Smooth muscle cell of the brain vasculature (primary cell): ENCODE measurements at places on chromosomes 7 and 10.
A peak's percentile ranks its signal among the peaks of the same experiment; 100 is the strongest.

- DNase-seq, result no peak
Observed at GRCh38 chr10:8616166-8616565, 561.7 kb downstream of the GATA3 start.

GRCh38 chr10:30565449-30565848, 64.1 kb downstream of the LYZL2 start:
- DNase-seq, result no peak

DNA sequence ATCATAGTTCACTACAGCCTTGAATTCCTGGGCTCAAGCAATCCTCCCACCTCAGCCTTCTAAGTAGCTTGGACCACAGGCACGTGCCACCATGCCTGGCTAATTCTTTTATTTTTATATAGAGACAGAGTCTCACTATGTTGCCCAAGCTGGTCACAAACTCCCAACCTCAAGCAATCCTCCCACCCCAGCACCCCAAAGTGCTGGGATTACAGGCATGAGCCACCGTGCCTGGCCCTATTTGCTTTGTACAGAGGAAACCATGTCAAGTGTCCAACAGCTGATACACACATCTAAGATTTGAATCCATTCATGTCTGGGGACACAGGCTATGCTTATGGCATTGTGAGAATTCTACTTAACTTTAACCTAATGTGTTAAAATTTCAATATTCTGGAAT, 29.9 kb upstream of the MPP7 start:
- DNase-seq, result no peak

DNA sequence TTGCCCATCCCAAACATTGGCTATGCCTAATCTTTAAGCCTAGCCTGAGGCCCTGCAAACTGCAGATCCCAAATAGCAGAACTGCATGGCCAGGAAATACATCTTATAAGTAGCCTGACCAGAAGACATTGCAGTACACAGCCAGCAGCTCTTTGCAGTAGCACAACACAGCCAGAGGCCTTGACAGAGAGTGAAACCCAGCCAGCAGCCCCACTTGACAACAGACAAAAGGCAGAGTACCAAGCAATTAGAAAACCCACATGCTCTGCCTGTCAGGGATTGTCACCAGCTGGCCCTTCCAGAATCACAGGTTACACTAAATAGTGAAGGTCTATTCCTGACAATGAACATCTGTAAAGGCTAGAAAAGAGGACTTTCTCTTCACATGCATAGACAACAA, 242.8 kb upstream of the TMEM72 start:
- no peak for DNase-seq

DNA sequence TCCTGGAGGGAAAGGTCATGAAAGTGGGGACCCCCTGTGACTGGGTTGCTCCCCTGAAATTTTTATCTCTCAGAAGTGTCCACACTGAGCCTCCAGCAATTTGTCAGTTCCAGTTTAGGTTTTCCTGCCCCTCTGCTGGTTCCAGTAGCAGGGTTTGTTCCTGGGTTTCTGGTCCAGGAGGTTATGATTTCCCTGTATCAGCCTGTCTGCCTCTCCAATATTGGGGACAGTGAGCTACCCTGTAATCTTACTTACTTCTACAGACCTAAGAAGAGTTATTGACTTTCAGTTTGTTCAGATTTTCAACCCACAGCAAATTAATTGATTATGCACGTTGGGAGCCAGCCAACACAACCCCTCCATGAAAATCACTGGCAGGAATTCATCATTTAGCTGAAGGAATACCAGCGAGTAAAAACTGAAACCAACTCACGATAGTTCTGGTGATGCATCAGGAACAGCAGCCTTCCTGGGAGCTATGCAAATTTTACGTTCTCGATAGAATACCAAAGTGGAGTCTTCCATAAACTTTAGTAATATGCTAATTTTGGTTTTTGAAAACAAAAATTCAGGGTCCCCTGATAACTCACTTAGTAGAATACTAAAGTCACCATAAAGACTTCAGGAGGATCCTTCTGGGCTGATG, 31.3 kb upstream of the IL15RA start:
- DNase-seq, result no peak

DNA sequence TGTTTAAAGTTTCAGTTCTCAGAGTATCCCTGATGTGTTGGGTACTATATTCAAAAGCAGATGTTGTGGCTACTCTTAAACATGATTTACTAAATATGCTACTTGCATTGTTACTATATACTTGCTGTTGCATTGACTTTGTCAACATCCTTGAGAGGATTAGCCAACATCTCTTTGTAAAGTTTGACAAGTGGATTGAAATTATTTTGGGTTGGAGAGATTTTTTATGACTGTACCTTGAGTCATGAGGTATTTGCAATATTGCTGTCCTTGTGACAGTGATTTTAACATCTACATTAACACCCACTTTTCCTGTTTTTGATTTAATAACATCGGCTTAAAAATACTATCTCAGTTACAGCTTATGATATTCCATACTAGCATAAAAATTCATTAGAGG, 31.9 kb downstream of the MRC1 start:
- DNase-seq, result no peak

GRCh38 chr10:123526356-123527064, 139.6 kb upstream of the GPR26 start:
- DNase-seq, result no peak

GRCh38 chr10:86355571-86356038, 11.0 kb downstream of the GRID1 start:
- DNase-seq, result no peak

DNA sequence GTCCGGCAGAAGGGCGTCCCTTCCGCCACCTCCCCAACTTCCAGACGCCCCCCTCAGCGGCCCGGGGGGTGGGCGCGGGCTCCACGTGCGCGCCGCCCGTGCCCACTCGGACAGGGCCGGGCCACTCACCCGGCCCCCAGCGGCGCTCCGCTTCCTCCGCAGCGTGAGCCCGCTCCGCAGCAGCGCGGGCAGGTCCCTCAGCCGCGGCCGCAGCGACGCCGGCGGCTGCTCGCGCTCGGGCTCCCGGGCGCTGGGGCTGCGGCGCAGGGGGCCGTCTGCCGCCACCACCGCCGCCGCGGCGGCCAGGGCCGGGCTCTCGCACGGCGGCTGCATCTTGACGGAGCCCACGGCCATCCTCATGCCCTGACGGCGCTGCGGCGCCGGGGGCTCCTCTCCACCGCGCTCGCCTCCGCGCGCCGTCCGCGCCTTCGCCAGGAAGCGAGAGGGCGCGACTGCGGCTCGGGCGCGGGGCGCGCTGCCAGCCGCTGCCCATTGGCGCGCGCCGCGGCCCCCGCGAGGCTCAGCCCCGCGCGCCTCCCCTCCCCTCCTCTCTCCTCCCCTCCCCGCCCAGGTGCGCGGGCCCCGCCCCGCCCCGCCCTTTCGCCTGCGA, at the start of gene RAPGEF5:
TSS of gene RAPGEF5 (minus strand) at position 454 of the 610 bp plus-strand sequence. CDS start at position 360, 94 bp downstream.
- no peak for DNase-seq

GRCh38 chr10:79029478-79030390, 39.0 kb upstream of the ZMIZ1 start:
- DNase-seq, result no peak

DNA sequence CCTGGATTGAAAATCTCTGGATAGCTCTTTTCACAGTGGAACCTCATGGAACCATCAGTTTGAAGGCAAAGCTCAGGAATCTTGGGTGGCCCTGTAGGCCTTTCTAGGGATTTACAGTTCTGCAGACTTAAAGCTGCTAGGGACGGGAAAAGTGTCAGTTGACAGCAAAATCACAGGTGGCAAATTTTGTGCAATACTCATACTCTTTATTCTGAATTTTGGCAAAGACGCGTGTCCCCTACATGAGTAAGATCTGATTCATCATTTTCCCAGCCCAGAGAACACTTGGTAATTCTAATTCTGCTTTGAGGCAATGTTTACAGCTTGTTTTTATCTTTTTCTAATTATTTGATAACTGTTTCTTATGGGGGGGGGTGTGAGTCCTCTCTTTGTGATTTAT, 3.6 kb downstream of the LRRC17 start:
- DNase-seq, result no peak

GRCh38 chr7:142303650-142304049, 45.8 kb upstream of the PRSS58 start:
- no peak for DNase-seq

GRCh38 chr7:88431882-88432281, 125.2 kb upstream of the STEAP4 start:
- DNase-seq, result no peak

DNA sequence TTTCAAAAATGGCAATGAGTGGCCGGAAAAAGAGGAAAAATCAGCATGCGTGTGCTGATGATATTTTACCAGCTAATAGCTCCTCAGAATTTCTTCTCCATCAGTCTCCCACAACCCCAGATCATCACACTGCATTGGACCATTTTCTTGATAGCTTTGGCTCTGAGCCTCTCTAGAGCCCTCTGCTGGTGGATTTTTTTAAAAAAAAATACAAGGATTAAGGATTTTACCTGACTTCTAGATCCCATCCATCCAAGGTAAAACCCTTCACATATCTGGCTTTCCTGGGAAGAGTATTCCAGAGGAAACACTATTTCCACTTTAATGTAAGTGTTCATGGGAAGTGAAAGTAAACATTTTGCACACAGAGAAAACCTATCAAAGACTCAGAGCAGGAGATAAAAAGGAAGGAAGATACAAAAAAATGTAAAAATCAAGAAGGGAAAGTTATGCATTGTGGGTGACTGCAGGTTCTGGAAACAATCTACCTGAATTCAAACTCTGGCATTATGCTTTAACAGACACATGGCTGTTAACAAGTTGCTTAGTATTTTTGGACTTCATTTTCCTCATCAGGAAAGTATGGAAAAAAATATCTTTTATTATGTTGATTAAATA, 380.9 kb downstream of the LRRTM3 start:
- no peak for DNase-seq

GRCh38 chr10:81068460-81068859, 530.8 kb downstream of the SH2D4B start:
- no peak for DNase-seq

DNA sequence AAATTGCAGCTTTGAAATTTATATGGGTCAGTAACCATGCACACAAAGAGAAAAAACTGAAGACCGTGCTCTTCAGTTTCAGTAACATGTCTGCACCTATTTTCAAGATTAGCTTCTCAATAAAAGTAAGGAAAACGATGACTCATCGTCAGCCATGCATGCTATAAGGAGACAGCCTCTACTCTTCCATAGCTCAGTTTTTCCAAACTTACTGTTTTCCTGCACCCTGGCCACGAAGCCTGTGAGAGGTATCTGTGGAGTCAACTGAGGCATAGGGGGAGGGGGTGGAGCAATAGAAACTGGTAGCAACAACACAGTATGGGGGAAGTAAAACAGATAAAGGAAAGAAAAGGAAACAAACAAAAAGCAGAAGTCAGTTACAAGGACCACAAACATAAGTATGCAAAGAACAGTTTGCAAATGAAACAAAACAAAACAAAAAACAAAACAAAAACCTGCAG, 58.0 kb downstream of the PDSS1 start:
- DNase-seq, result peak; percentile 17

- DNase-seq, result no peak
Observed at GRCh38 chr7:75772081-75773077, at the start of gene CCL26. Gene CCL26 (minus strand): TSS chr7:75772211. CDS start chr7:75772176, 35 bp downstream.

GRCh38 chr7:83947260-83947659, 247.3 kb downstream of the SEMA3A start:
- no peak for DNase-seq

- DNase-seq, result no peak
Observed at GRCh38 chr10:103745341-103746247, 109.8 kb downstream of the SH3PXD2A start.

DNA sequence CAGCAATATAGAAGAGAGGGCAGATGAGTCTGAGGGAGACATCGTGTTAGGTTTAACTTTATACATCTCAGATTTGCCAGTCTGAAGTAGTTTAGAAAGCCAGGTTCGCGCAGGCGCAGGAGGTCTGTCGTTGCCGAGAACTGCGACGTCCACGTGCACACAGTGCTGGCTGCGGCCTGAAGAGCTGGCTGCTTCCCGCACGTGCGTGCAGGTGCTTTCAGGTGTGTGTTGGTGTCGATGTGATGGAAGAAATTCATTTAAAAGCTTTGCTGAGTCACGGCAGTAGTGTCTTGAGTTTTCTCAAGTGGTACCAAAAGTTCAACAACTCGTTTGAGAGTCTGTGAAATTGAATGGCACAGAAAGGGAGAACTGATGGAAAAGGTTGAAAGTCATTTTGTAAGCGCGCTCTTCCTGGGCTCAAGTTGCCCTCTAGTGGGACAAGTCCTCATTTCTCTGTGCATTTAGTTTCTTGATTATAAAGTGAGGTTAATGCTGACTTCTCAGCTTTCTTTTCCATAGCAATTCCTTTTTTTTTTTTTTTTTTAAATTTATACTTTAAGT, 18.6 kb downstream of the WDR37 start:
- DNase-seq, result no peak

DNA sequence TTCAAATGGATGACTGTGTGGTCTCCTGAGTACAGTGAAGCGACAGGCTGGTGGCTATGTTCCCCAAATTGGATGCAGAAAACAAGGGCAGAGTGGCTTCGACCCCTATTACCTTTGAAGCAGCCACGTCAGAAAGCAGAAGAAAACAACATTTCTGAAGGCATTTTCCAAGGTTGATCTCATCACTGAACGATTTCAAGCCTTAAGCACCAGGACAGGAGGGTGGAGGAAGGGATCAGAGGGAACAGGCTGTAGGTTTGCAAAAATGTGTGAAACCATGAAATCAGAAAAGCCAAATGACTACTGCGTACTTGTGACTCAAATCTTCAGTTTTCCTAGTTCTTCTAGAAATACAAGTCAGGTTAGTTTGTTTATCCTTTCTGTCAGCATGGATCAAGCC, 181.0 kb upstream of the TMEM106B start:
- DNase-seq, result no peak

DNA sequence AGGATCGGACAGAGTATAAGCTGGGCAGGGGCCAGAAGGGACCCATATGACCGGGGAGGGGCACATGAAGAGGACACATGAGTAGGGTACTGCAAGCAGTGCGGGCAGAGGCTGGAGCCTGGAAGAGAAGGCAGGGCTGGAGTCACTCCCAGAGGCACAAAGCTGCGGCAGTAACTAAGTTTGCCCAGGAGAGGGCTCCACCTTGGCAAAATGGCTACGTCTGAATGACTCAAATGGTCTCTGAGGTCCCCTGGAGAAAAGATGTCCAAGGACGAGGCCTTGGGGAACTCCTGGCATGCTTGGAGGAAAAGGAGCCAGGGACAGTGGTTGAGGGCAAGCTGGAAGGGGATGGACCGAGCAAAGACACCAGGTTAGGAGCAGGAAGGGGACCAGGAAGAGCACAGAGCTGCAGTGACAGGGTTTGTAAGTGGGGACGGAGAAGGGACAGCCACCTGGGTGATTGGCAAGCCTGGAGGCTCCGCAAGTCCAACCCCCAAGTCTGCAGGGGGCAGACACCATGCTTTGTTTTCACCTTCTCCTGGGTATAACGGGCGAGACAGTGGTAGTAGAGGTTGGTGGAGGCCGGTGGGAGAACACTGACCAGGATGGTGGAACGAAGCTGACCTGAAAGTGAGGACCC, 43.1 kb upstream of the LBX1 start:
- peak; percentile 28 for DNase-seq

GRCh38 chr10:86668297-86669165, at the start of gene LDB3:
Gene LDB3 (plus strand): TSS chr10:86668511. CDS start chr10:86668692, 181 bp downstream.
- no peak for DNase-seq
